PC-3 (cell line): ENCODE measurements at places on chromosomes 13 and 19. TPM values are rescaled to one million over a fixed set of nuclear protein-coding genes. Genes with fewer than 3 reads are reported as not detected.

DNA sequence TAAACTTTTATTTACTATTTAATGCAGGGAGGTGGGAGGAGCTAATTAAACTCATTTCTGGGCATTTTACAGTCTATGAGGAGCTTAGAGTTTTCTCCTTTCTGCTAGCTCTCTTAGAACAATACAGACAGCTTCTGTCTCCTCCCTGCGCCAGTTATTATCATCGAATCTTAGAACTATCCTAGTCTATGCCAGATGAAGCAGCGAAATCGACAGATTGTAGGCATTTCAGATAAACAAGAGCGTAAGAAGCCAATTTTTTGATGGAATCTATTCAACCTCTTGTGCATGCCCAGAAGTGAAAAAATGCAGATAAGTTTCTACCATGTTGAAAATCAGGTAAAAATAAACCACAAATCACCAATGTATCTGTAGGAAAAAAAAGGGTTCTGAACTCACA, 297.1 kb downstream of the KLF12 start:
- no peak for DNase-seq

DNA sequence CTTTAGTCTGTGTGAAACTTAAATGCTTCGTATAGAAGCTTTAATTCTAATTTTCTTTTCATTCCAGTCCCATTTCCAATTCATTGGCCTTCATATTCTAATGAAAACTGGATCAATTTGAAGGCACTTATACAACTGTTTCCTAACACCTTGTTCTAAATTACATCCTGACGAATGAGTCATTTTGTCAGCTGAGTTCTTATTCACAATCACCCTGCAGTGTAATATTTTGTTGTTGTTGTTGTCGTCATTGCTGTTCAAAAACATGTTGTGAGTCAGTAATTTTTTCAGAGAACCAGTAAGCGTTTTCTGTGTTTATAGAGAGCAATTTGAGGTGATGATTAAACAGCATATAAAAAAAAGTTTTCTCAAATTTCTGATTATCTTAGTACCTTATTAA, 290.0 kb downstream of the PCDH9 start:
- DNase-seq, result no peak

The THOP1 gene
- total RNA-seq, result 221 and 270 TPM in 2 replicates

The LGALS14 gene
- total RNA-seq, result not detected in 2 replicates

DNA sequence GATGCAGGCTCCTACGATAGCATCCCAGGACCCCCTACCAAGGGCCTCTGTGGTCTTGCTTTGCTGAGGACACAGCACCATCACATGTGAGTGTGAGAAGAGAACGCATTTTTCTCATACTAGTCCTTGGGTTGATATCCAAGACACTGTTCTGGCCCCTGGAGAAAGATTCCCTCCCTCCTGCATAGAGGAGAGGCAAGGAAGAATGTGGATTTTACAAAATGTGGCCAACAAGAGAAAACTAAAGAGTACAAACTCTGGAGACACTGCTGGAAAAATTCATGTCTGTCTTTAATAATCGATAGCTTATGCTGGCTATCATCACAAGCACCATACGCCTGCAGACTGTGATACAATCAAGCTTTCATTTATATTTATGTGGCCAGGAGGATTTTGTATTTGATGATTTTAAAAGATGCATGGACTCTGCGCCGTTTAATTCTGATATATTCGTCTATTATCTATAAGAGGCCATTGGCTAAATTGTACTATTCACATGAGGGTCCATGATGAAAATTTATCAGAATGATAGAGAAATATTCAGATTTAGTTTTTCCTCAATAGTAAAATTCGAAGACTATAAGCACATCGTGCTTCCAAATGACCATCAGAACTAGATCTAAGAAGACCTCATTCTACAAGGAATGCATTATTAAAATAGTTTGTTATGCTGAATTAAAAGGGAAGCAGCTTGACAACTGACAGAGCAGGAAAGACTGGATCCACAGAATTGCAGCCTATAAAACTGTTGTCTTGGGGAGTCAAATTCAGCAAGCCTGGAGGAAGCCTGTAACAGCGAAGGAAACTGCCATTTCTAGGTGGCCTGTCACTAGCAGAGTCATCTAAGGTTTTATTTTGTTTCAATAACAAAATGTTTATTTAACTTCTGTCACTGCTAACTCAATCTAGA, 578.7 kb downstream of the DIAPH3 start:
- peak; percentile 20 for DNase-seq

The FLT3 gene
- not detected in 2 replicates for total RNA-seq

The TJP3 gene
- 11.7 and 14.3 TPM in 2 replicates for total RNA-seq
